ENCODE measurements at places on chromosomes 5 and 9.

DNA sequence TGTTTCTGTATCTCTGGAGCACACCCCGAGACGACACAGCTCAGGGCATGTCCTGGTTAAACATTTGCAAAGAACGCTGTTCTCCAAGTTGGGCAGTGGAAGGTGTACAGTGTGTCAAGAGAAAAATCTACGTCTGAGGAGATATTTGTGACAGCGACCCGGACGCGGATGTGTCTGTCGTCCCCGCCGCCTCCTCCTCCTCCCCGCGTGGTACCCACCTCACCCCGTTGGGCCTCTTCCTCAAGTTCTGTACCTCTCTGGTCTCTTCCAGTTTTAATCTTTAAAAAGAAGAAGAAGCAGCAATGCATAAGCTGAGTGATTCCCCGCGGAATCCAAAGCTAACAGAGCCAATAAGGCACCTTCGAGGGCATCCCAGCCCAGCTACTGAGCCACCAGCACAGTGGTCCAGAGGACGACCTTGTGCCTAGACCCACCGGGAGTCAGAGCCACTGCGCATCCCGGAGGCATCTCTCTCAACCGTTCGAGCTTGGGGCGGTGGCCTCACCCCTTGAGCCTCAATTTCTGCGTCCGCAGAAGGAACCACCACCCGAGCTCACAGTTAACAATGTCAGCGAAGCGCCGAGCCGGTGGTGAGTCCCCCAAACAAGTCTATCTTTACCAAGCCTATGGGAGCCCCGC, 467 bp downstream of the C9orf78 start:
- peak; percentile 58 for DNase-seq

- DNase-seq: no peak
Observed at GRCh38 chr5:96468956-96469355, 35.9 kb upstream of the PCSK1 start.

DNA sequence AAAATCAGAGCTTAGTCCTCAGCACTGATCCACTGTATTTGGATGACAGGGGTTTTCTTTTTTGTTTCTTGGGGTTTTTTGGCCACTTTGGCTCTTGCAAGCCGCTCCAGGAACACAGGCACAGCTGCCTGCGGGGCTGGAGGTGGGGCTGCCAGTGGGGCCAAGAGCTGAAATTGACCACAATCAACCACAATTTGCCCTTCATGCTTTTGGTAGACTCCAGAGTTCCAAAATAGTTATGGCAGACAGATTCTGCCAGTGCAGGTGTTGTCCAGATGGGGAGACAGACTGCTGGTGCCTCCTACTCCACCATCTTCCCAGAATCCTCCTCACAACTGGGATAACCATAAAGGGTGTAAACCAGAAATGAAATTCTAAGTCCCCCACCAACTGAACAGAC, 36.5 kb downstream of the PLEKHG4B start:
- no peak for DNase-seq

DNA sequence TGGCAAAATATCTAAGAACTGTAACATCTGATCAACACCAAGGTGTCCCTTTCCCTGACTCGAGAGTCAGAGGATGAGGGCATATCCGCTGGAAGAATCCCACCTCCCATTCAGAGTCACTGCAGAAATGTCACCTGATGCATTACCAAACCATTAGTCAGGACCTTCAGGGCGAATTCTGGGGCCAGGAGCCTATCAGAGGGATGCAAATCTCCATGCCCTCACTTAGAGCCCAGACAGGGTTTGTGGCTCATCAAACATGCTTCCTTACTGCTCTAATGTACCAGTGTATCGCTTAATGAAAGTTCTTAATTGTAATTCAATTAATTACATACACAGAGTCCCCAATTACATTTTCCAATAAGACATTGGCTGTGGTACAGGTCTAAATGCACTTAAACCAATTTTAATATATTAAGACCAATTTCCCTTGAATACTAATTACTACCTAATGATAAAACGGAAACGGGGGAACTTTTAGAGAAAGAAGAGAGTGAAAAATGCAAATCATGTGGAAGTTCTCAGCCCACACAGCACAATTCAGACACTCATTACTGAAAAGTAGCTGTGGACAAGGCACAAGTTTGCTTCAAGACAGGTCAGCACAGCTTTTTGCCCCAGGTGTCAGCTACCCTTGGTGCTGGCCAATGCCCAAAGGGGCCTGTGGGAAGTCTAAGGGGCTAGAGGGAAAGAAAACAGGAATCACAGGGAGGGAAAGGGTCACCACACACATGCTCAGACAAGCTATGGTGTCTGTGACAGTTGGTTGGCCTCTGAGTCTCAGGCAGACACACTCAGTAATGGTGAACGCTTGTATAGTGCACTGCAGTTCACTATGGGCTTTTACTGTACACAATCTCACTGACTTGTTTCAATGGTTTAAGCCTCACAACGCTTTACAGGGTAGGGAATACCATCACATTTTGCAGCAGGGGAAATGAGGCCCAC, 211.6 kb downstream of the MAPKAP1 start:
- no peak for DNase-seq

GRCh38 chr9:123335193-123335985, 20.6 kb upstream of the CRB2 start:
- no peak for DNase-seq

DNA sequence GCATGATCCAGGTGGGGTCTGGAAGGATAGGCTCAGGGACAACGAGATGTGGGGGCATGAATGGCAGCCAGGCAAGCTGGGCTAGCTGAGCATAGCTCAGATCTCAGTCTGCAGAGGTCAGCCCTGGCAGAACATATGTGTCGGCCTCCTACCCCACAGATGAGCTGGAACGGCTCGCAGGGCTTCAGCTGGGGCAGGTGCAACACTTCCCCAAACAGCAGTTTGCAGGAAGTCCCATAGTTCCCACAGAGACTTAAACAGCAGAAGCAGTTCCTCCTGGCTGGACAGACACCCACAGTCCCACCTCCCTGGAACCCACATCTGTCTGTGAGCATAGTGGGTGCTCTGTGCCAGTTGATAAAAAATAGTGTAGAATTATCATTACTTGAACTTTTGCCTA, 404.6 kb downstream of the GADD45G start:
- no peak for DNase-seq

DNA sequence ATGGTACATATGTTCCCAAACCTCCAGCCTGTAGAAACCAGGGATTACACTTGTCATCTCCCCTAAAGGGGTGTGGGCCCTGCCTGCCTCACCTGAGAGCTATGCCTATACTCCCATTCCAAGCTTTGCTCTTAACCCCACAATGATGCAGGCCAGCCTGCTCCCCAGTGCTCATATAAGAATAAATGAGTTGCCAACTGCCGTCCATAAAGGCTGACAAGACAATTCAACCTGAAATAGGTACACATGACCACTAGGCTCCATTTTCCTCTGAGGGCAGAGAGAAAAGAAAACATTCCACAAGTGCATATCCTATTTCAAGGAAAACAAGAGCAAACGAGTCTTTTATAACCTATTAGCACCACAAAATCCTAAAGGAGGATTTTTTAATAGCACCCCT, 28.4 kb downstream of the SKP1 start:
- no peak for DNase-seq

DNA sequence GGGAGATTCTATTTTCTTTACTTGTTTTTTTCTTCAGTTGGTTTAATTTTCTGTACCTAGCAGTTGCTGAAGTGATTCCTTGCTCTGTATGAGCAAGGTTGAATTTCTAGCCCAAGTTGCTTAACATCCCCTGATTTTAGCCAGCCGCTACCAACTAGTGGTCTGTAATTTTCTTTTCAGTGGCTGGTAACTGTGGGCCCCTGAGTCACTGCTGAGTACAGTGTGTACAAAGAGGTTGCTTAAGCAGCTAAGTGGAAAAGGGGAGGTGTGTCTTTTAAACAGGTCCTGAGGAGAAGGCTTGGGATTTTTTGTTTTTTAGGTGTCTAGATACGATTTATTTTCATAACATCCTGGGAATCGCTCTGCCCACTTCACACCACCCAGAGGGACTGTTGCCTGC, 254.7 kb downstream of the NR3C1 start:
- DNase-seq: no peak

GRCh38 chr5:120604884-120605283, 140.8 kb downstream of the PRR16 start:
- DNase-seq: no peak

DNA sequence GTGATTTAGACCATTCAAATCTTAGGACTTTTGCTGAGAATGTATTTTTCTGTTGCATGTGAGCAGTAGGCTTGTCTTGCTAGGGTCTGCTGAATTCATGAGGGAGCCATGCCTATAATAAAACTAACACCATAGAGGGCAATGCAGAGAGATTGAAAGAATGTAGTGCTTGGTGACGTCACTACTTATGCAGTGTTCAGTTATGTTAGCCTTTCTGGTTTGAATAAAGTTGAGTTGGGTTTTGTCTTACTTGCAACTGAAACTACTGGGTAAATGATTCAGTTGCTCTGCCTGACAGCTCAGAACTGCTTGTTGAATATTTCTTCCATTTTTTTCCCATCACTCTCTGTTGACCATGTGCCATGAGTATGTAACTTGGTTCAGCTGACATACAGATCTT, 114.1 kb downstream of the PAM start:
- DNase-seq: no peak

GRCh38 chr9:110440172-110440571, 102.5 kb upstream of the TXNDC8 start:
- no peak for DNase-seq

GRCh38 chr5:120927950-120928530, 463.9 kb downstream of the PRR16 start:
- no peak for DNase-seq

GRCh38 chr9:16003785-16004184, 450.9 kb downstream of the CCDC171 start:
- DNase-seq: no peak

DNA sequence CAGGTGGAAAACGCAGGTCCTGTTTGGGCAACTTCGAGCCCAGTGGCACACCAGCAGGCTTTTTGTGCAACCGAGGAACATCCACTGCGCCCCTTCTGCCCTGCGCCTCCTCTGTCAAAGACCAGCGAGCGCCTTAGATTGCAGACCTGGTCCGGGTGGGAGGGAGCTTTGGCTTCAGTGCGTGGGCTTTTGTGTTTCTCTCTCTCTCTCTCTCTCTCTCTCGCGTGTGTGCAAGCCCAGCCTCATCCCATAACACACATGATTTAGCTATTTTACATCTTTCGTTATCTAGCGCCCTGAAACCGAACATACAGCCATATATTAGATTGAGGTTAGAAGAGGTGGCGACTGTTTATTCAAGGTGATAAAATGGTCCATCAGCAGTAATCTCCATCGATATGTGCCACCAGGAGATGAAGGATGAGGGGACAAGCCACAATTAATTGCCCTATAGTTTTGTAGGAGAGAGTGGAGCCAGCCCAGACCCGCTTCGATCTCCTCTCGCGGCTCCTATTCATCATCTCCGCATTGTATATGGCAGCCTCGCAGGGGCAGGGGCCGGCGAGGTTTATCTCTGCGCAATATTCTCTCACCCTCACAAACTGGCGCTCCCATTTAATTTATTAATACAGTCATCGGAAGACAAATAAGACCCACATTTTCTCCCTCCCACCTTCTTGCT, 5.3 kb downstream of the PRDM6 start:
- DNase-seq: no peak

- no peak for DNase-seq
Observed at GRCh38 chr5:5483880-5484598, 61.6 kb downstream of the ICE1 start.

DNA sequence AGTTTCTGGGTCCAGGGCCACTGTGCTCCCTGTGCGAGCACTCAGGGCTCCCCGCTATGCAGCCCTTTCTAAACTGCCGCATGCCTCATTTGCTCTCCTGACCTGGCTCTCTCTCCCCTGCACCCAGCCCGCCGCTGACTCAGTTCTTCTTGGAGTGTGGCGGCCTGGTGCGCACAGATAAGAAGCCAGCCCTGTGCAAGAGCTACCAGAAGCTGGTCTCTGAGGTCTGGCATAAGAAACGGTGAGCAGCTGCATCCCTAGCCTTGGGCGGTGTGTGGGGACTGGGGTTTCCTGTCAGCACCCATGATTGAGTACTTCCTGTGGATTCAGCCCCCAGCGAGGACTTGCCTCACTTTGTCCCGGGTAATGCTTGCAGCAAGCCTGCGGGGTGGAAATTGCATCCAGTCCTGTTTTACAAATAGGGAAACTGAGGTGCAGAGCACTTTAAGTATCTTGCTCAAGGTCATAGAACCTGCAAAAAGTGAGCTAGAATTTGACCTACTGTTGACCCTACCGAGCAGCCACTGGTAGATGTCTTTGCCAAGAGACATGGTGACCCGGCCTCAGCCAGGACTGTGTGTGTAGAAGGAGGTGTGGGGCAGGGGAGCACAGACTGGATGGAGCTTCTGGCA, 27.9 kb downstream of the USP20 start:
- DNase-seq: peak; percentile 72

DNA sequence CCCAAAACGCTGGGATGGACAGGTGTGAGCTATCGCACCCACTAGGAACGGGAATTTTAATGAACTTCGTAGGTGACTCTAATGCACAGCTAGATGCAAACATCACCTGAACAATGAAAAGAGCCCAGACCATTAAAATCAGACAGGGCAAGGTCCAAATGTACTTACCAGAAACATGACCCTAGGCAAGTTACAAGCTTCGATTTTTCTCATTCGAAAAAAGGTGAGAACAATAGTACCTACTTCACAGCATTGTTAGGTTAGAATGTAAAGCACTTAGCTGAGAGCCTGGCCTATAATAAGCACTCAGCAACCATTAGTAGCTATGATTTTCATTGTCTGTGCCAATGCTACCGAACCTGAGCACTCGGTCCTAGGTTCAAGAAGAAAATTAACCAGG, 5.8 kb upstream of the KLHL3 start:
- DNase-seq: no peak

GRCh38 chr9:81687521-81688261, 1.7 kb downstream of the TLE1 start:
- DNase-seq: no peak

DNA sequence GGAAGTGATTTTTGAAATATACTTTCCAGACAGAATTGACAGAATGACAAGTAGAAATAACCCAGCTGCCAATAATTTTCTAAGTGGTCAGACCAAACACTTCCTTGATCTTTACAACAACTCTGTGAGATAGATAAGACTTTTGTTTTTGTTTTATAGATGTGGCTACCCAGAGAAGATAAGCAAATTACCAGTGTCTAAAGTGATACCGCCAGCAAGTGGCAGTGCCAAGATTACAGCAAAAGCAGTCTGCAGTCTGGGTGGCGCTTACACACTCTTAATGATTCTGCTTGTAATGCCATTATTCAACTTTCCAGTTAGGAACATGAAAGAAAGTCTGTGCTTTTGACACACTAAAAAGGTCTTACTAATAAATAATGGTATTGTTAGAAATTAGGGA, 92.1 kb downstream of the HCN1 start:
- no peak for DNase-seq

Measured in T-cell (primary cell).